ENCODE measurements at places on chromosomes 4 and X.

DNA sequence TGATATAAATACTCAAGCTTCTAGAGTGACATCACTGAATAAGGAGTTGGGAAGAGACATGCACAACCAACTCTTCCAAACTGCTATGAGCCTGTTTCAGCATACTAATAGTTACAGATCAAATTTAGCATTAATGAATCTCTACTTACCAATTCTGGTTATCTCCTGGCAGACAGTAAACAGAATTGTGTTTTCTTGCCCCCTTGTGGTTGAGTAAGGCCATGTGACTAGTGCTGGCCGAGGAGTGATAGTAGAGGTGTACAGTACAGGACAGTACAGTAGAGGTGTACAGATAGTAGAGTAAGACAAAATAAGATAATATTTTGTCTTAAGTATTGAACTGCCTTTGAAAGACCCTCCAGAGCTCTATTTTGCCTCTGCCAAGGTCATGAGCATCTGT, 681.4 kb downstream of the GABRG1 start:
- peak; percentile 3 for DNase-seq

DNA sequence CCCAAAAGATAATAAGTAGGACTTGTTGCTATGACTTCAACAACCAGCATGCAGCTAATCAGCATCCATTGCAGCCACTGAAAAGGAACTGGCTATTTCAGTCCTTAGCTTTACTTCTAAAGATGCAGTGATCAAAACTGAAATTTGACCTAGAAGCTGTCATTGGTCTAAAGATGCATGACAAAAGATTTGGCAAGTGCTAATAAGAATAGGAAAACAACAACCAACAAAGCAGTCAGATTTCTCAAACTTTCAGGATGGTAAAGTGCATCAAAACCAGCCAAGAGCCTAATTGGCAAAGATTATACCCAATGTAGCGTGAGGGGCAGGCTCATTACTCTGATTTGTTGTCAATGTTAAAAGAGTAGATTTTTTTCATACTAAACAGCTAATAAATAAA, 77.1 kb upstream of the WDR17 start:
- no peak for DNase-seq

GRCh38 chr4:150972592-150972991, 42.5 kb downstream of the LRBA start:
- DNase-seq = peak; percentile 34

DNA sequence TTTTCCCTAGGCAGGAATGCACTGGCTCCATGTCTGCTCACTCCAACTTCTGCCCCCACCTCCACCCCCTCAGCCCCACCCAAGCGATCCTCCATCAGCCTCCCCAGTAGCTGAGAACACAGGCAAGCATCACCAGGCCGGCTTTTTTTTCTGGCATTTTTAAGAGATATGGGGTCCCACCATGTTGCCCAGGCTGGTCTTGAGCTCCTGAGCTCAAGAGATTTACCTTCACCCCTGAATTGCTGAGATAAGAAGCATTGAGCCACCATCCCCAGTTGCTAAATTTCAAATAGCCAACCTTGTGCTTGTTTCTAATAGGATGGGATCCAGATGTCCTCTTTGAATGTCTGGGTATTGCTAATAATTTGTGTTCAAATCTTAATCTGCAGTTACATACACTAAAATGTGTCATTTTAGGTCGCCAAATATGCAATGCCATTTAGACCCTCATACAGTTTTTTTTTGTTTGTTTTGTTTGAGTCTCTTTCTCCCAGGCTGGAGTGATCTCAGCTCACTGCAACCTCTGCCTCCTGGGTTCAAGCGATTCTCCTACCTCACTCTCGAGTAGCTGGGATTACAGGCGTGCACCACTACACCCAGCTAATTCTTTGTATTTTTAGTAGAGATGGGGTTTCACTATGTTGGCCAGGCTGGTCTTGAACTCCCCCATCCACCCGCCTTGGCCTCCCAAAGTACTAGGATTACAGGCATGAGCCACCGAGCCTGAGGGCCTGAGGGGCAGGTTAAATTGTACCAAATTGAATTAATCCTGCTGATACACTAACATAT, 8.8 kb downstream of the LARP7 start:
- DNase-seq = no peak

GRCh38 chrX:101659601-101660063, at the start of gene ARMCX2:
Gene ARMCX2, minus strand, starts transcription at chrX:101659850. Its CDS starts 2,262 bp downstream, at chrX:101657588.
- DNase-seq = peak; percentile 57

GRCh38 chr4:1505511-1506460, 99.5 kb upstream of the NKX1-1 start:
- DNase-seq = no peak

DNA sequence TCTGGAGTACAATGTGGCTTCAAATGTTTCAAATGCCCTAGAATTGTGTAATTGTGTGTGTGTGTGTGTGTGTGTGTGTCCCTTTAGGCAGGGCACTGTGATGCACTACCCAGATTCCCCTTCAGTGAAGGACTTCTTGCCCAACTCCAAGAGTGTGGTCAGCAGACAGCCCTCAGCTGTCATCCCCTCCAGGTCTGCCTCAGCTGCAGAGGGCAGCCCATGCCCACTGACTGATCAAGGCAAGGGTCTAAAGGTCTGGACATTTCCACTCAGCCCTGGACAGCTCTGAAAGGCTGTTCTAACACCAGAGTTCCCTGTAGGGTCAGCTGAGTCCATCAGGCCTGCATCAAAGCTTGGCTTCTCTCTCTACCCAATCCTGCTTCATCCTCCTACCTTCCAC, 83.9 kb upstream of the USP9X start:
- no peak for DNase-seq

- no peak for DNase-seq
Observed at GRCh38 chr4:54395013-54395527, 166.0 kb downstream of the PDGFRA start.

- no peak for DNase-seq
Observed at GRCh38 chr4:30838331-30838730, 118.2 kb downstream of the PCDH7 start.

GRCh38 chr4:139525414-139525813, 30.6 kb downstream of the SETD7 start:
- no peak for DNase-seq

- no peak for DNase-seq
Observed at GRCh38 chr4:147794787-147795413, 63.0 kb downstream of the ARHGAP10 start.

Data from left kidney (tissue), 8 donors.